BE2C (cell line): ENCODE measurements at places on chromosomes 16 and 17.

DNA sequence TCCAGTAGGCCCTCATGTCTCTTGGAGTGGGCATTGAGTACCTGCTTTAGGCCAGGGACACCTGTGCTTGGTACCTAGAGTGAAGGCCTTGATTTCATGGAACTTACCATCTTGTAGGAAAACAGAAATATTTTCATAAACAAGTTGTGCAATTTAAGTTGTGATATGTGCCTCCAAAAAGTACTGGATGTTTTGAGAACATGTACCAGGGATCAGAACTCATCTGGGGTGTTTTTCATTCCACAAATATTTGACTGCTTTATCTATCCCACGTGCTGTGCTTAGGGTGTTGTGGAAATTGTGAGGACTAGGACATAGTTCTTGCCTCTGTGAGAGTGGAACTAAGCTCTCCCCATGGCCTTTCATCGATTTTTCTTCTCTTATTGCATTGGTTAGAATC, 8.8 kb downstream of the NKD1 start:
- no peak for DNase-seq

- DNase-seq = no peak
Observed at GRCh38 chr17:56481659-56482058, 111.8 kb upstream of the NOG start.

DNA sequence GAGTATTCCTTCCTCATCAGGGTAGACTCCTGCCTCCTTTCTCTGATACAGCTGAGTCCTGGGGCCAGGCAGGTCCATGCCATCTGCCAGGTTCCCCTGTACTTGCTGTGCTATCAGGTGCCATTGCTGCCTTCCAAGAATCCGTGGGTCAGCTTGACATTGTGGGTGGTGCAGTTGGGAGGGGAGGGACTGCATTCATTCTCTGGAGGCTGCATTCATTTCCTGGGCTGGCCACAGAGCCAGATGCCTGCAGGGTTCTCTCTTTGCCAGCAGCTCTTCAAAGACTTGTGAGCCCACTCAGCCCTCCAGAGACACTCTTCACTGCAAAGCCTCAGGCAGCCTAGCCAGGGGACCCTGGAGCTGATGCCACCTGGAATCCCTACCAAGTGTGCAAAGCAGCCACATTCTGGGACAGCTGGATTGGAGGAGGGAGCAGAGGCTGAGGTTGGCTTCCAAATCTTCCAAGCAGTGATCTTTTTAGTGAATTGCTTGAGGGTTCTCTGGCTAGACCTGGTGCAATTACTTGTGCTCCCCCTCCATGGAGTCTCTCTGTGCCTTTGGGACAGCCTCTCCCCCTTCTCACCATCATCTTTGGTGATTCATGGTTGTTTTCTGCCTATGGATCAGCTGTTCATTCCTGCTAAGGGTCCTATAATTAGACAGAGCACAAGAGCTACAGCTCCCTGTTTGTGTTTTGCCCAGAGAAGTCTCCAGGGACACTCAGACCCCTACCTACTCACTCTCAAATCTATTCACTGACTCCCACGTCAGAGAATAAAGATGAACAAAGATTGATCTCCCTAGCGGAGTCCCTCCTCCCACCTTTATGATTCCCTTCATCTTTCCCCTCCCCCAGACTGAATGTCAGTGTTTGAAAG, 20.9 kb downstream of the ANKFN1 start:
- DNase-seq = no peak

DNA sequence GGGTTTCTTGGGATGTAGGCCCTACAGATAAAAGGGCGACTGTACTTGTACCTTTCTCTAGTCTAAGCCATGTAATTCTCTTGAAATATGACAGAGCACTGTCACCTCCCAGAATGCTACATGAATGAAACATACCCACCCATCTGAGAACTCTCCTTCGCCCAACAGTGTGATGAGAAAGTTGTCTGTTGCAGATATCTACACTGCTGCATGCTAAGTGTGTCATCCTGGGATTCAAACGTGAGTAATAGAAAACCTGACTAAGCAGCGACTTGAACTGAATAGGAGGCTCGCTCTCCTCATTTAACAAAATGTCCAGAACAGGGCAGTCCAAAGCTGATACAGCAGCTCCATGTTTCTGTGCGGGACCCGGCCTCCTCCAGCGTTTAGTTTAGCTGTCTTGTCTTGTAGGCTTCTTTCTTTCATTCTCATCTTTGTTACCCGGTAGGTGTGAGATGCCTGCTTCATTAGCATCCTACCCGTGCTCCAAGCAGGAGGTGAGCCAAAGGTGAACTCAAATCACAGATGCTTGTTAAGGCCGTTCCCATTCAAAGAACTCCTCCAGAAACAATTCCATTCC, 211.9 kb downstream of the PRKCA start:
- DNase-seq = no peak
